Left lung (tissue), 14 donors: ENCODE measurements at places on chromosomes 11 and 22. TPM values are rescaled to one million over a fixed set of nuclear protein-coding genes. Genes with fewer than 3 reads are reported as not detected.

GRCh38 chr22:20569059-20570058, 61.9 kb downstream of the MED15 start:
- H3K4me1 ChIP-seq, result peaks cover 43% of the 10 kb centered on the region
- peak; percentile 89 for DNase-seq
- H3K36me3 ChIP-seq, result peaks cover 100% of the 10 kb centered on the region
- H3K27me3 ChIP-seq, result no peaks in the 10 kb centered on the region

DNA sequence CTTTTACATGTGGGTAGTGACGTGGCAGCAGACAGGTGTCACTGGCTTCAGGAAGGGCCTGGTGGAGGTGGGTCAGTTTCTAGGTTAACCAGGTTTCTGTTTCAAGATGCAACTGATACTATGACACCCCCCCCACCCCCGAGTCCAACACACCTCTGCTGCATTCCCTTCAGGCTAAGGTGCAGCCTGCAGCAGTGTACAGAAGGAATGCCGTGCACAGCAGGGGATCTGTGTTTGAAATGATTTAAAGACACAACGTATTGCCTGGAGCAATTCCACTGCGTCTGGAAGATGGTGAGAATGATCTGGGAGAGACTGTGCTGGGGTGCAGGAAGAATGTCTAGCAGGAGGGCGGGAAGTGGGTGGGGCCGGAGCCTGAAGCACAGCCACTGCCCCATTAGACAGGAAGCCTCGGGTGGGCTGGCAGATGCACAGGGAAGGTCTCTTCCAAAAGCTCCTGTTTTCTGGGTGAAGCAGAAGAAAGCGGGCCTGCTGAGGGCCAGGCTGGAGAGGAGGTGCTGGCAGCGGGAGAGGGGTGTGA, 11.9 kb upstream of the TESMIN start:
- H3K27me3 ChIP-seq, result no peaks in the 10 kb centered on the region
- H3K27ac ChIP-seq, result peak overlapping the region; percentile 53
- DNase-seq, result no peak
- no peaks in the 10 kb centered on the region for H3K4me1 ChIP-seq
- no peak overlapping the region for H3K4me3 ChIP-seq

GRCh38 chr11:44833877-44834452, 107.2 kb downstream of the TSPAN18 start:
- H3K27ac ChIP-seq, result no peak overlapping the region
- H3K36me3 ChIP-seq, result no peaks in the 10 kb centered on the region
- no peak for DNase-seq
- H3K27me3 ChIP-seq, result no peaks in the 10 kb centered on the region
- H3K4me1 ChIP-seq, result peaks cover 8% of the 10 kb centered on the region

SHANK3 gene
- 42.9 TPM for total RNA-seq
